Left ventricle myocardium inferior (tissue), 1 donor: ENCODE measurements at places on chromosomes 2 and 18. TPM values are rescaled to one million over a fixed set of nuclear protein-coding genes. Genes with fewer than 3 reads are reported as not detected.

GRCh38 chr18:10508591-10508990 is 17.2 kb upstream of the NAPG start:
- DNase-seq = no peak

DNA sequence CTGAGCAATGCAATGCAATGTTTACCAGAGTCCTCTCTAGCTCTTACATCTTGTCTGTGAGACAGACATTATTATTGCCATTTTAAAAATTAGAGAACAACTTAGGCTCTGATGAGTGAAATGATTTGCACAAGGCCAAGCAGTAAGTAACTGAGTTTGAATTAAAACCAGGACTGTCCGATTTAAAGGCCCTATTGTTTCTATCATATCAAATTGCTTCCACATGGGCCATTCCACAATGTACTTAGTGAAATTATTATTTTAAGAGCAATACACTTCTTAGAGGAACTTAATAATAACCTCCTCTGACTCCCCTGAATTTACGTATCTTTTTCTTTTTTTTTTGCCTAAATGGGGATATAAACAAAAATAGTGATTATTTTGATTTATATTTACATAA is 64.6 kb downstream of the PLCL1 start:
- no peak for DNase-seq

- no peak for DNase-seq
These were observed 154.4 kb upstream of the SMAD2 start for GRCh38 chr18:48084858-48085257.

DNA sequence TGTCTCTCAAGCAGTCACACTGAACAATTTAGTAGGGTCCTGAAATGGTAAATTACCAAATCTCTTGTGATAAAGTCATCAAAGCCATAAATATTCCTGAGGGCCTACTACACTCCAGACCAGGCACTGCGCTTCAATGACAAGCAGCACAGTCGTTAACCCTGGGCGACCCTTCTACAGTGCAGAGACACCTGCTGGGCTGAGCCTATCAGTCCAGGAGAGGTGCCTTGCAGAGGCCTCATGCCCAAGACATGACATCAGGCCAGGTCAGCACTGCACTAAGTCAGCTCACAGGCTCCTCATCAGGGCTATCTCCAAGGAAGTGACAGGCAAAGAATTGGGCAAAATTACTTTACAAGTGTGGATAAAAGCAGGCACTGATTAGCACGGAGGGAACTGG is 166.4 kb upstream of the EPB41L3 start:
- DNase-seq = no peak

The TEX44 gene
- total RNA-seq = not detected

The PASK gene
- total RNA-seq = 3.4 TPM

The SLC30A3 gene
- total RNA-seq = 5.9 TPM

GRCh38 chr2:128813352-128814034 is 494.8 kb upstream of the HS6ST1 start:
- no peak for DNase-seq

DNA sequence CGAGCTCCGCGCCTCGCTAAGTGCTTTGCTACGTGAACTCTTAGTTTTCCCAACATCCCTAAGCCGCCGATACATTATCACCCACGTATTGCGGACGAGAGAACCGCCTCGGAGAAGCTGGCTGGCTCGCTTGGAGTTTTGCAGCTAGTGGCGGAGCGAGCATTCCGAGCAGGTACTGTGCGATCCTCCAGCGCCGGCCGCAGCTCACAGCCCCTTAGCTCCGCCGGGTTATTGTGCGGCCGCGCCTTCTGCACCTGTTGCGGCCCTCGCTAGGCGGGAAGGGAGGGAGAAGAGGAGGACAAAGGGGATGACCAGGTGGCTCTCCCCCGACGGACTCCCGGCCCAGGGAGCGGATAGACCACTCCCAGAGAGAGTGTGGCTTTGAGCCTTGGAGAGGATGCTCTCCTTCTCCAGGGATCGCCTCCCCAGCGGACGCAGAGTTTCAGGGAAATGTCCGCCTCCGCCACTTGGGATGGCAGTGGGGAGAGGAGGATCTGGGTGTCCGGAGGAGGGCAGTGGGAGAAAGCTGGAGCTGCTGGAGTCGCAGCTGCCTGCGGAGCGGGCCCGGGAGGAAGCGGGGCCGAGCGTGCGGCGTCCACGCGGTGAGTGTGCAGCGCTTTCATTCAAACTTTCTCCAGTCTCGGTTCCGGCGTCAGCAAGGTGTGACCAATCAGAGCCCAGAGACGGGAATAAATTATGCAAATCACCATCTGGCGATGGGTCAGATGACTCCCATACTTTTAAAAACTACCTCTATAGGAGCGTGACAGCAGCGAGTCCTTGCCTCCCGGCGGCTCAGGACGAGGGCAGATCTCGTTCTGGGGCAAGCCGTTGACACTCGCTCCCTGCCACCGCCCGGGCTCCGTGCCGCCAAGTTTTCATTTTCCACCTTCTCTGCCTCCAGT is at the start of gene LIPG:
Gene LIPG, plus strand, starts transcription at position 769 of the 905 bp plus-strand sequence. CDS start 252 bp downstream, outside the sequence.
- DNase-seq = no peak

- DNase-seq = peak; percentile 54
These were observed 7.6 kb downstream of the ZFP36L2 start for GRCh38 chr2:43218702-43219382.

DNA sequence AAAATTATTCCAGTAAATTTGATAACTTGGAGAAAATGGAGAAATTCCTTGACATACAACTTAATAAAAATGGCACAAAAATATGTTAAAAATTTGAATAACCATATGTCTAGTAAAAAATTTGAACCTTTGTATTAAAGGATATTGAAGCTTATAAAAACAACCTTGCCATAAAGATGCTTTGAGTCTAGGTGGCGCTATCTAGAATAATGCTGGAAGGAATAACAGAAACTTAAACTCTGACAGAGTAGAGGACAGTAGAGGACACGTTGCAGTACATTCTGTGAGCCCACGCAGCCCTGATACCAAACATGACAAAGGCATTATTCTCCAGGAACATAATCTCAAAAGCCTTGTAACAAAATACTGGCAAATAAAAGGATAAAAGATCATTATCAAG is 44.7 kb upstream of the ALKAL2 start:
- no peak for DNase-seq

The VWA3B gene
- 0.52 TPM for total RNA-seq

- DNase-seq = peak; percentile 56
These were observed 537.6 kb downstream of the THSD7B start for GRCh38 chr2:137302957-137303356.

The ANKRD30BL gene
- not detected for total RNA-seq

The FEV gene
- total RNA-seq = not detected

DNA sequence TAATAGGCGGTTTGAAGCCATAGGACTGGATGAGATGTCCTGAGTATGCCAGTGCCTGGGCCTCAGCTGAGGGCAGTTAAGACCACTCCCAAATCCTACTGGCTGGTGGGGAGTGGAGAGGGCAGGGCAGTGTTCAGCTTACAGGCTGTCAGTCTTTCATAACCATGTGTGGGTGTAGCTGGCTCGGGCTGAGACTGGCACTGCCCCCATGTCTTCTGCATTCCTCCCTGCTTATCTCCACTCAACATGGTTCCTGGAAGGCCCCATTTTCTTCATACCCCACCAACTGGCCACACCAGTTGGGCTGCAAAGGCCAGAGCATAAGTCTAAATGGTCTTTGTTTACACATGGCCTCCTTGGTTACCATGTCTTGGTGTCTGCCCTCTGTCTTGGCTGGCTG is 17.2 kb upstream of the IL37 start:
- no peak for DNase-seq

DNA sequence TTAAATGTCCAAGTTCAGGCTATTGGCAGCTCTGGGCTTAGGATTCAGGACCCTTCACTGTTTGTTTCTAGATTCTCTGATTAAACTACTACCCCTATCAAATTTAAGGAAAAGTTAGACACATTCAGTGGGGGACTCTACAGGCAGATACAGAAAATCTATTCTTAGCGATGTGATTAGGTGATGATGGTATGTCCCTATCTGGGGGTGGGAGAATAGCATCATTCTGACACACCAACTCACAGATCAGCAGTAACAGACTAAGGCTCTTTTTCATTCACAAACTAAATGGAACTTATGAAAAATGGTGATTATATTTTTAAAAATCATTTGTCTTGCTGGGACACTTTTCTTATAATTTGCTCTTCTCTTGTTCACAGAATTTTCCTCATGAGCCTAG is 232.9 kb upstream of the CDH2 start:
- DNase-seq = no peak

GRCh38 chr2:16744521-16744920 is 78.9 kb upstream of the CYRIA start:
- DNase-seq = no peak
